ENCODE measurements at places on chromosomes 4 and X.

GRCh38 chr4:123709336-123709735 lies 312.7 kb downstream of the SPRY1 start:
- peak; percentile 8 for DNase-seq
- H3K27me3 ChIP-seq: no peaks in the 10 kb centered on the region
- peaks cover 13% of the 10 kb centered on the region for H3K4me1 ChIP-seq
- H3K4me3 ChIP-seq: no peak overlapping the region
- H3K27ac ChIP-seq: no peak overlapping the region
- no peaks in the 10 kb centered on the region for H3K36me3 ChIP-seq

DNA sequence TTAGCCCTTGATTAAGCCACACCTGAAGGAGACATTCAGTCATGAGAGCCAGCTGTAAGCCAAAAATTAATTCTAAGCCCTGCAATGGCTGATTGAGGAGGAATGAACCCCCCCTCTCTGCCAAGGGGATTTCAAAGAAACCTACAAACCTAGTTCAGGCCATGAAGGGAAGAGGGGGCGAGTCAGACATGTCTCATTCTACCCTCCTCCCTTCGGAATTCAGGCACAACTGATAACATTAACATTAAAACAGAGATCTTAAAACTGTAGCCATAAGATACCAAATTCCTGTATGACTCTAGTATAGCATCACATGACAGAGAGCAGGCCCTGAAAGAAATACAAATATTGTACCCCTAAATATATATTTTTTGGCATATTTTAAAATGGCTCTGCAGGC lies 40.4 kb upstream of the AFAP1 start:
- no peak overlapping the region for H3K27ac ChIP-seq
- no peaks in the 10 kb centered on the region for H3K27me3 ChIP-seq
- peak; percentile 44 for DNase-seq
- H3K4me3 ChIP-seq: no peak overlapping the region
- peaks cover 24% of the 10 kb centered on the region for H3K4me1 ChIP-seq
- H3K36me3 ChIP-seq: no peaks in the 10 kb centered on the region

- H3K27ac ChIP-seq: no peak overlapping the region
- DNase-seq: no peak
- no peaks in the 10 kb centered on the region for H3K27me3 ChIP-seq
These were observed 923.6 kb upstream of the TENM3 start for GRCh38 chr4:181319629-181320028.

DNA sequence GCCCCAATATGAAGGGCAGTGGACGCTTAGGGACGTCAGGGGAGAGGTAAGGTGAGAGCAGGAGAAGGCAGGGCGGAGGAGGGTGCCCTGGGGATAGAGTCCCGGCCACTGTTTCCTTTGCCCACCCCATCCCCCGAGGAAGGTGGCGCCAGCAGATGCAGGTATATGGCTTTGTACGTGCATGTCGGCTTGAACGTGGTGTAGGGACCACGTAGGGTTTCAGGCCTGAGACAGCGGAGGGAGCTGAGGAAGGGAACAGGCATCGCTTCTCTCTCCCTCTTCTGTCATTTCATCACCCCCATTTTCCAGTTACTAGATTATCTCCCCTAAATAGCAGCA lies 97.9 kb downstream of the PHKA2 start:
- no peaks in the 10 kb centered on the region for H3K36me3 ChIP-seq
- DNase-seq: no peak
- 0 out of 2 replicates have a peak, but pooled peaks cover 6% of the 10 kb centered on the region for H3K4me1 ChIP-seq
- peak overlapping the region; percentile 71 for H3K4me3 ChIP-seq
- H3K27ac ChIP-seq: no peak overlapping the region

GRCh38 chrX:111129921-111130320 lies 33.9 kb downstream of the PAK3 start:
- no peaks in the 10 kb centered on the region for H3K27me3 ChIP-seq
- H3K36me3 ChIP-seq: no peaks in the 10 kb centered on the region
- H3K27ac ChIP-seq: no peak overlapping the region
- H3K4me3 ChIP-seq: no peak overlapping the region

- H3K4me3 ChIP-seq: no peak overlapping the region
- peaks cover 3% of the 10 kb centered on the region for H3K27me3 ChIP-seq
- H3K27ac ChIP-seq: no peak overlapping the region
- H3K36me3 ChIP-seq: no peaks in the 10 kb centered on the region
- DNase-seq: no peak
These were observed 210.6 kb upstream of the KLF3 start for GRCh38 chr4:38453253-38453881.

DNA sequence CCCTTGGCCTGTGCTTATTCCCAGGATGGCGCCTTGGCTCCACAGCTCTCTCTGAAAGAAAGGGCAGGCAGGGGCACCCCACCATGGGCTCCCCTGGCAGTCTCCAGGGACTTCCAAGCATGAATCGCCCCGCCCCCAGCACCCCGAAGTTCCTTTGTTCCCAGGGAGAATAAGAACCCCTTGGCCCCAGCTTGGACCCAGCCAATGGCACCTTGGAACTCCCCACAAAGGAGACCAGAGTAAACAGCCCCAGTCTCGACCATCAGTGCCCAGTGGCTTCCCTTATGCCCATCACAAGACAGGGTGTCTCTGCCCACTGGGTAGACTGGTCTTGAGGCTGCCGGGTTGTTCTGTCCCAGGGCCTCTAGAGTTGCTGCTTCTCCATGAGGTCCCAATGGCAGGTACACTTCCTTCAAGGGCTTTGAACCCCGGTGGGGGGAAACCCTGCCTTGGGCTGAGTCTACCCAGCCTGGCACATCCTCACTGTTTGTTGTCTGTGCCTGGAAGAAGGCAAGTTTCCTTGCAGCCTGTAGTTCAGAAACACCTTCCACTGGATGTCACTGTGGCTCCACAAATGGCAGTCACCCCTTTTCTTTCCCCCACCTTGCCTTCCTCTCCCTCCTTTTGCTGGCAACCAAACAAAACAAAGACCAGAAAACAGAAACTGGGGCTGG lies 30.8 kb downstream of the NBDY start:
- no peak overlapping the region for H3K4me3 ChIP-seq
- peaks cover 4% of the 10 kb centered on the region for H3K4me1 ChIP-seq
- H3K27me3 ChIP-seq: no peaks in the 10 kb centered on the region
- H3K27ac ChIP-seq: no peak overlapping the region
- no peak for DNase-seq

DNA sequence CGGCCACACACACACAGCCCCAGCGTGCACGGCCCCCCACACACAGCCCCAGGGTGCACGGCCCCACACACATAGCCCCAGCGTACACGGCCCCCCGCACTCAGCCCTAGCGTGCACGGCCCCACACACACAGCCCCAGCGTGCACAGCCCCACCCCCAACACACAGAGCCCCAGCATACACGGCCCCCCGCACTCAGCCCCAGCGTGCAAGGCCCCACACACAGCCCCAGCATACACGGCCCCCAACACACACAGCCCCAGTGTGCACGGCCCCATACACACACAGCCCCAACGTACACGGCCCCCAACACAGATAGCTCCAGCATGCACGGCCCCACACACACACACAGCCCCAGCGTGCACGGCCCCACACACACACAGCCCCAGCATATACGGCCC lies 17.6 kb downstream of the GAK start:
- no peak for DNase-seq
- no peak overlapping the region for H3K4me3 ChIP-seq

GRCh38 chrX:16786791-16787735 lies 797 bp downstream of the TXLNG start:
- no peaks in the 10 kb centered on the region for H3K27me3 ChIP-seq
- peak; percentile 53 for DNase-seq
- peak overlapping the region; percentile 67 for H3K27ac ChIP-seq
- no peaks in the 10 kb centered on the region for H3K4me1 ChIP-seq

DNA sequence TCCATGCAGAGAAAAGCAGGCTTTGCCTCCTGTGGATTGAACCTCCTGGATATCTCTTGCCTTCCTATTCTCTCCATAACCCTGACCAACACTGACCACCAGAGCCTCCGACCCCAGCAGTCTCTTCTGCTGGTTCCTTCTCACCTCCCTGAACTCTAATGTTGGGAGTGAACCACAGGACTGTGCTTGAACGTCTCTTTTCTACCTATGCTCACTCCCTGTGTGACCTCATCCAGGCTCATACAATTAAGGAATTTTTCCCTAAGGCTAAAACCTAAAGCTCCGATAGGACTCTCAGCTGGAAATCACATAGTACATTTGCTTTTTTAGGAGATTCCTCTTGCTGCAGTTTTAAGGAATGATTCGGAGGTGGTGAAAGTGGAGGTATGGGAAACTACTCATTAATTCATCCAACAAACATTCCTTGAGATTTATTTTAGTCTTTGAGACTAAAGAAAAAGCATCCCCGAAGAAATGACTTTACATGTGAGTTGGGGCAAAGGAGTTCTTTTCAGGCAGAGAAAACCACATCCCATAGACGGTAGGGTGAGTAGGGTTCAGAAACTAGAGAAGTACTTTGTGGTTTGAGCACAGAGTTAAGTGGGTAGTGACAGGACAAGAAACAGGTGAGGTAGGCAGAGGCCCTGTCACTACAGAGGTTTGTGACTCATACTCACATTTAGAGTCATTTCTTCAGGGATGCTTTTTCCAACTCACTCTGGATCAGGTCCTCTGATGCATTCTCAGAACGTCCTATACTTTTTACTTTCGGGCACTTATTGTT lies 30.8 kb downstream of the NDNF start:
- no peaks in the 10 kb centered on the region for H3K4me1 ChIP-seq
- DNase-seq: no peak
- H3K36me3 ChIP-seq: no peaks in the 10 kb centered on the region
- H3K27me3 ChIP-seq: no peaks in the 10 kb centered on the region

- no peaks in the 10 kb centered on the region for H3K4me1 ChIP-seq
- H3K27ac ChIP-seq: no peak overlapping the region
- no peaks in the 10 kb centered on the region for H3K27me3 ChIP-seq
- H3K36me3 ChIP-seq: no peaks in the 10 kb centered on the region
These were observed 58.6 kb upstream of the ALB start for GRCh38 chr4:73345399-73345975.

GRCh38 chr4:130043732-130044160 lies 947.8 kb downstream of the C4orf33 start:
- no peak overlapping the region for H3K4me3 ChIP-seq
- no peaks in the 10 kb centered on the region for H3K36me3 ChIP-seq
- H3K4me1 ChIP-seq: no peaks in the 10 kb centered on the region
- no peak for DNase-seq

All from GM23248 (cell line).